Articular chondrocyte of knee joint (primary cell): ENCODE measurements at places on chromosomes 6 and 20. TPM values are rescaled to one million over a fixed set of nuclear protein-coding genes. Genes with fewer than 3 reads are reported as not detected.

The IMPG1 gene
- total RNA-seq, result not detected in 2 replicates

The MBOAT1 gene
- 5.4 and 6.4 TPM in 2 replicates for total RNA-seq

The MAN1A1 gene
- 131 and 141 TPM in 2 replicates for total RNA-seq

The LY6G6D gene
- total RNA-seq, result not detected in 2 replicates

The DLGAP4 gene
- total RNA-seq, result 22.9 and 29.3 TPM in 2 replicates

The GABRR2 gene
- 0.13 and 0.32 TPM in 2 replicates for total RNA-seq

The MACROD2 gene
- 2.1 and 2.4 TPM in 2 replicates for total RNA-seq

The DEFB128 gene
- not detected in 2 replicates for total RNA-seq

The BTN1A1 gene
- total RNA-seq, result not detected in 2 replicates

The FILIP1 gene
- 0.97 and 2.0 TPM in 2 replicates for total RNA-seq

The KIF6 gene
- total RNA-seq, result 0.76 and 0.78 TPM in 2 replicates

The PROCR gene
- 44.2 and 60.6 TPM in 2 replicates for total RNA-seq

The BPI gene
- total RNA-seq, result not detected in 2 replicates

The GUCA1A gene
- 0.11 TPM in 1 of 2 replicates, not detected in the other for total RNA-seq

The BNIP5 gene
- not detected in 2 replicates for total RNA-seq

The TNF gene
- total RNA-seq, result not detected in 2 replicates

The CTCFL gene
- not detected in 2 replicates for total RNA-seq

The MTFR2 gene
- 2.0 and 3.1 TPM in 2 replicates for total RNA-seq

The SPATS1 gene
- total RNA-seq, result 0.13 TPM in 1 of 2 replicates, not detected in the other

The ALDH5A1 gene
- total RNA-seq, result 3.9 and 5.0 TPM in 2 replicates

The TFB1M gene
- total RNA-seq, result 13.1 and 13.7 TPM in 2 replicates

The MLIP gene
- total RNA-seq, result 0.26 and 0.32 TPM in 2 replicates

The NUDT3 gene
- 25.9 and 38.2 TPM in 2 replicates for total RNA-seq

The OSER1 gene
- 38.8 and 47.8 TPM in 2 replicates for total RNA-seq

The DAAM2 gene
- total RNA-seq, result 59.9 and 63.9 TPM in 2 replicates

The STX11 gene
- 0.91 and 1.5 TPM in 2 replicates for total RNA-seq

The CPNE1 gene
- total RNA-seq, result 147 and 172 TPM in 2 replicates

The MOG gene
- total RNA-seq, result under 0.01 TPM in 1 of 2 replicates, not detected in the other

The INSM1 gene
- total RNA-seq, result not detected in 2 replicates

The C6orf15 gene
- total RNA-seq, result not detected in 2 replicates

The SMLR1 gene
- not detected in 2 replicates for total RNA-seq

The LGSN gene
- not detected in 2 replicates for total RNA-seq

The EPPIN gene
- total RNA-seq, result not detected in 2 replicates

The WFDC8 gene
- total RNA-seq, result not detected in 2 replicates

The GPSM3 gene
- total RNA-seq, result 0.86 and 1.0 TPM in 2 replicates

The TNFRSF6B gene
- total RNA-seq, result 2.9 and 5.4 TPM in 2 replicates

The PPP1R11 gene
- 37.9 and 41.6 TPM in 2 replicates for total RNA-seq

The GCNT2 gene
- 2.6 and 3.0 TPM in 2 replicates for total RNA-seq

The C6orf58 gene
- total RNA-seq, result not detected in 2 replicates

The CD109 gene
- total RNA-seq, result 176 and 200 TPM in 2 replicates

The TREM1 gene
- total RNA-seq, result 0.13 and 0.65 TPM in 2 replicates

The POPDC3 gene
- 71.8 and 73.3 TPM in 2 replicates for total RNA-seq

The KATNA1 gene
- 33.6 and 35.8 TPM in 2 replicates for total RNA-seq

The SLC17A2 gene
- not detected in 2 replicates for total RNA-seq

The SLC13A3 gene
- total RNA-seq, result 1.5 and 1.6 TPM in 2 replicates

The EPB41L1 gene
- 105 and 125 TPM in 2 replicates for total RNA-seq

The GFOD1 gene
- total RNA-seq, result 2.9 and 3.3 TPM in 2 replicates

The KCNG1 gene
- total RNA-seq, result 1.1 and 3.4 TPM in 2 replicates

The SRPK1 gene
- 45.7 and 52.9 TPM in 2 replicates for total RNA-seq
